ENCODE measurements at places on chromosomes 2 and 18.

GRCh38 chr2:125172181-125172580 lies 1147.1 kb downstream of the CNTNAP5 start:
- no peak for DNase-seq

DNA sequence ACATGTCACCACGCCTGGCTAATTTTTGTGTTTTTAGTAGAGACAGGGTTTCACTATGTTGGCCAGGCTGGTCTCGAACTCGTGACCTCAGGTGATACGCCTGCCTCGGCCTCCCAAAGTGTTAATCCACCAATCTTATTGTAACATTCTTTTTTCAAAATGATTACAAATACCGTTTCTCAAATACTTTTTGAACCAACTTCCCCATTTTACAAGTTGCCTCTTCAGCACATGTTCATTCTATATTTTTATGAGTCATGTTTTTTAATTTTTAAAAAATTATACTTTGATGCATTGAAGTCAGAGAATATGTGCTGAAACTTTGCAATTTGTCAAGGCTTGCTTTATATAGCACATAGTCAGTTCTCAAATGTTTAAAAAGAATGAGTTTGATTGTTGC lies 58.2 kb downstream of the QPCT start:
- no peak for DNase-seq

DNA sequence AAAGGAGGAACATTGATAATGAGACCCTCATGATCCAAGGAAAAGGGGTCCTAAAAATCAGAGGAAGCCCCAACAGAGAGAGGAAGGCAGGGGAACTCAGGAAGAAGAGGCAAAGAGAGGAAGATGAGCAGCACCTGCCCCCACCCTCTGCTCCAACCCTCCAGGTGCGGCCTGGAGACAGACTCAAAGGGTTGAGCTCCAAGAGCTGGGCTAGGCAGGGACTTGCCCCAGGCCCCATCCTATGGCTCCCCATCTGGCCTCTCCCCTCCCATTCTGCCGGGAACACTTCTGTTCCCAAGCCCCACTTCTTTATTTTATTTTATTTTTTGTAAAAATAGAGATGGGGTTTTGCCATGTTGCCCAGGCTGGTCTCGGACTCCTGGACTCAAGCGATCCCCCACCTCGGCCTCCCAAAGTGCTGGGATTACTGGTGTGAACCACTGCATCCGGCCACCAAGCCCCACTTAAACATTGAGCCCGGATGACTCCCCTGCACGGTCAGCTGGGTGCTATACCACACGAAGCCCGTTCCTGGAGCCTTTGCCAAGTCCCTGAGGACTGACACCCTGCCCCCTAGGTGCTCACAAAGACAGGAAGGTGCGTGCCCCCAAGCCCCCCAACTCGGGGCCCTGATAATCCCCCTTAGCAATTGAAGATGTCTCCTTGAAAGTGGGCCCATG lies 3.8 kb upstream of the GPR55 start:
- no peak for DNase-seq

DNA sequence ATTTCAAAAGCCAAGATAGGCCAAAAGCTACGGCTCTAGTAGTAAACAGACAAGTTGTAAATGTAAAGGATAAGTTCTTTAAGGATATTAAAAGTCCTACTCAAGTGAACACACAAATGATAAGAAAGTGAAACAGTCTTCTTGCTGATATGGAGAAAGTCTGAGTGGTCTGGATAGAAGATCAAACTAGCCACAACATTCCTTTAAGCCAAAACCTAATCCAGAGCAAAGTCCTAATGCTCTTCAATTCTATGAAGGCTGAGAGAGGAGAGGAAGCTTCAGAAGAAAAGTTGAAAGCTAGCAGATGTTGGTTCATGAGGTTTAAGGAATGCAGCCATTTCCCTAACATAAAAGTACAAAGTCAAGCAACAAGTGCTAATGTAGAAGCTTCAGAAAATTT lies 111.7 kb upstream of the ZEB2 start:
- no peak for DNase-seq

DNA sequence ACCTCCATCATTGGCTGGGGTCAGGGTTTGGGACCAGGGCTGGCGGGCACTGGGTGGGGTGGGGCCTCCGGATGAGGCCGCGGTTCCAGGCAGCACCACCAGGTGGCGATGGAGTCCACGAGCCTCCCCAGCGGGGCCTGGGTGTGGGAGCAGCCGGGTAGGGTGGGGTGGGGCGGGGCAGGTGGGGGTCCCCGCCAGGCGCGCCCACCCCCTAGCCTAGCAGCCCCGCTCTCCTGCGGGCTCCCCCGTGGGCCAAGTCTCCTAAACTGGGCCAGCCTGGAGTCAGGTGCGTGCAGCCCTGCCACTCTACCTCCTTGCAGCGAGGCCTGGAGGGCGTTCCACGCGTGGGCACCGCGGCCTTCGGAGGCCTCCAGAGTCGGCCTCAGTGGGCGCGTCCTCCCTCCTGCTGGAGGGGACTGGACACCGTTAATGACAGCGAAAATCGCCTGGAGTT lies 187.5 kb downstream of the TWIST2 start:
- peak; percentile 69 for DNase-seq

GRCh38 chr18:31280502-31280901 lies 37.5 kb upstream of the DSG1 start:
- no peak for DNase-seq

DNA sequence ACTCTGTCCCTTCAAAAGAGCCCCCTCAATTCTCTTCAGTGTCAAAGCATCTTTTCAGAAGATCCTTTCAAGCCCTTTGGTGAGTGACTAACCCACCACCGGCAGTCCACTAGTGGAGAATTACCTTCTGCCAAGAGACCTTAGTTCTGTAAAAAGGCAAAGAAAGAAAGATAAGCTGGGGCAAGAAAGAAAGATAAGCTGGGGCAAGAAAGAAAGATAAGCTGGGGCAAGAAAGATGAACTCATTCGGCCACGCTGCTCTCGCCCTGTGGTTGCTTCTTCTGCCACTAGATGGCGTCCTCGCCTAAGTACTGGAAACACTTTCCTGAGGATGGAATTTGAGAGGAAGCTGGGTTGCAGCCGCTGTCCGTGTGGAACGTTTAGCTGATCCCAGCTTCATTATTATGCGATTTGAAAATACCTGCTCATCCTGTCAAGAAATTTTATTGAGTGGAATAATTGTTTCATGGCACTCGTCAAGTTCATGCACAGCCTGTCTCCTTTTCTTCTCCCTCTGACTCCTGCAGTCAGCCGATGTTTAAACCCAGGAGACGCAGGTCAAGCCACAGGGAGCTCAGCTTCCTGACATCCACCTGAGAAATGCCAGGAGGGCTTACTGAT lies 17.3 kb upstream of the ANXA4 start:
- DNase-seq, result peak; percentile 88

DNA sequence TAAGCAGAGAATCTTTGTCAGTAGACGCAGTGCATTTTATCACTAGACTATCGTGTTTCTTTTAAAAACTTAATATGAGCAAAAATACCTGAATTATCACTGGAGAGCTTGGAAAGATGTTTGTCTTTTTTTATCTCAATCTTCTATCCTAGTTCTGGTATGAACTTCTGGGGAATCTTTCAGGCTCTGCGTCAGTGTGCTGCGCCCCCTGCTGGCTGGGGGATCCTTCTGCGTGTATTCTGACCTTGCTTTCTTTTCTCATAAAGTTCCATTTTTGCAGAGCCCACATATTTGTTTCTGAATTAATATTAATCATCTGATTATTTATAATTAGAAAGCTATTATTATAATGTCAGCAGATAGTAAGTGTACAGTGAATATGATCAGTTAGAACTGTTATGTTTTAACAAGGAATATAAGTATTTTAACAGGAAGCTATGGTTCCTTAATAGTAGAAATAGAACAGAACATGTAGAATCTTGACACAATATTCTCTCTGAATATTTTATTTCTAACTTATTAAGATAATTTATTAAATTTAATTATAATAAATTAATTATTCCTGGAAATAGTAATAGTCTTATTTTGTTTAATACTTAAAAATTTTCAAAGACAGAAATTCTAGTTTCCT lies 945.0 kb upstream of the CRIM1 start:
- peak; percentile 26 for DNase-seq

- DNase-seq, result no peak
Observed at GRCh38 chr2:212957624-212958023, 193.8 kb downstream of the IKZF2 start.

DNA sequence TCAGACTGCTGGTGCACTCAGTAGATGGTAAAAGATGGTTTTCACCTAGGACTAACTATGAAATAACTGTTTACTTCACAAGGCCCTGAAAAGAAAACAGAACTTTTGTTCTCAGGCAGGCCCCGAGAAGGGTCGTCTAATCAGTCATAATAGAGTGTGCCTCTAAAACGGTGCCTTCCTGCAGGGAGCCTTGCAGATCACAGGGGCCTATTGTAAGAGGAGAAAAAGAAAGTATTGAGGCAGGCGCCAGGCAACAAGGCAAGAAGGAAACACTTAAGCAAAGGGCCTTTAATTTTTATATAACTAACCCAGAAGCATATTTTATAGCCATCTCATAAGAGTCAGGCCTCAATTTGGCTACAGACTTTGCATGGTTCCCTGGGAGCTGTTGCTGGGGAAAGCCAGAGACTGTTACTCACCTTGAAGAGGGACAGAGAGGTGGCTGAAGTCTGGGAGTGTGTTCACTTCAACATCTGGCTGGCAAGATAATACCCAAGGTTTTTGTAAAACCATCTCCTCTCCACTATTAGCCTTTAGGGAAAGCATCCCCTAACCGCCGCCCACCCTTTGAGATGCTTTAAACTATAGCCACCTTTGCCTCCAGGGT lies 117.1 kb downstream of the PRPF40A start:
- DNase-seq, result no peak

GRCh38 chr2:7785700-7786099 lies 868.5 kb downstream of the RNF144A start:
- no peak for DNase-seq

DNA sequence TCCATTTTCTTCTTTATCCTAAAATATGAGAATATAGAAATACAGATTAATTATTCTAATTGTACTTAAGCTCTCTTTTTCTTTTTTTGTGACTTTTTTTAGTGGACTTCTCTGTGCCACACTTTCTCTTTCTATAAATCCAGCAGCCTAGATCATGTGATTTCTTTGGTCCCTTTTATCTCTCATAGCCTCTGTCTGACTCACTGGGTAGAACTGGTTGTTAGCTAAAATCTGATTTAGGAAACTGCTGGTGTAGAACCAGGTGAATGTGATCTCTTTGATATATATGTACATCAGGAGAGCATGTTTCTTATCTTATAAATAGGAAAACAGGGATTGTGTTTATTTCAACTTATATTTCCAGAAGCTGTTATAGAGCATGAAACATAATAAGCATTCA lies 54.9 kb downstream of the VRK2 start:
- no peak for DNase-seq

DNA sequence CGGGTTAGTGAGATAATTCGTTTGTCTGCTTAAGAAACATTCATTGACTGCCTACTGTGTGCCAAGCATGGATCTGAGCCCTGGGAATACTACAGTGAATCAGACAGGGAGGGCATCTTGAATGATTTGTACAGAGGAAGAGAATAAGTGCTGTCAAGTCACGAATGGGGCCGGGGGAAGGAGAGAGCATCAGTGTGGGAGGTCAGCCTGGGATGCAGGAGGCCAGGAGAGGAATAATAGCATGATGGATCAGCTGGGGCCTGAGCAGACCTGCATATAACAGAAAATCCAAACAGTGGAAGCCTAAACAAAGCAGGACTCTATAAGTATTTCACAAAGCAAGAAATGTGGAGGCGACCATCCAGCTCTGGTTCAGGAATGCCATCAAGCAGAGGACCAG lies 55.4 kb upstream of the PAX8 start:
- DNase-seq, result no peak

GRCh38 chr2:186595219-186595618 lies 5.4 kb downstream of the ITGAV start:
- no peak for DNase-seq

DNA sequence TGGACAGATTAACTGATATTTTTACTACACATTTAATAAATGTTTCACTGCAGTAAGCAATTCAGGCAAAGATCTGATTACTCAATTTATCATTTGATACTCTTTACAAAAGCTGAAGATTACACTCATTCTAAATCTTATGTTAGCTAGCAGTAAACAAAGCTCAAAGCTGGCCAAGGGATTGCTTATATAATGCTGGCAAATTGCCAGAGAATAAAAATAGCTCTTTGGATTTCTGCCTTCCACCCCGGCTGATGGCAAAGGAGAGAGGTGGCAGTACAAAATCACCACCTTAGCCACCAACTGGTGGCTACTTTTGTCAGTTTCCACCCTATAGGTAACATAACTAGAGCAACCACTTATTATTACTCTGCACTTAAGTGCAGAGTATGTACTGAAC lies 320.5 kb downstream of the FSIP2 start:
- no peak for DNase-seq

DNA sequence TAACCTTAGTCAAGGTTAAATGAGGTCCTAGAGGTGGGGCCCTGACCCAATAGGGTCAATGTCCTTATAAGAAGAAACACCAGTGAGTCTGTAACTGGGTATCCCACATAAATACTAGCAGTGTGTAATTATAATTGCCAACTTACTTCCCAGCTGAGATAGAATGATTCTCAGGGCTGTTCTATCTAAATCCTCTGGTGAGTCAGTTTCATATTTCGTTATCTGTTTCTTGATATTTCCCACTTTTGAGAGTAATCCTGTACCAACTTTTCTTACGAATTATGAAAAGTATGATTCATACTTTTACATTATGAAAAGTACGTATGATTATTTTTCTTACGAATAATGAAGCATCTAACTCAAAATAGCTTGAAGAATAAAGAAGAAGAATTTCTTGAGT lies 546.8 kb upstream of the NETO1 start:
- no peak for DNase-seq

- no peak for DNase-seq
Observed at GRCh38 chr2:161961061-161961460, 113.0 kb downstream of the DPP4 start.

DNA sequence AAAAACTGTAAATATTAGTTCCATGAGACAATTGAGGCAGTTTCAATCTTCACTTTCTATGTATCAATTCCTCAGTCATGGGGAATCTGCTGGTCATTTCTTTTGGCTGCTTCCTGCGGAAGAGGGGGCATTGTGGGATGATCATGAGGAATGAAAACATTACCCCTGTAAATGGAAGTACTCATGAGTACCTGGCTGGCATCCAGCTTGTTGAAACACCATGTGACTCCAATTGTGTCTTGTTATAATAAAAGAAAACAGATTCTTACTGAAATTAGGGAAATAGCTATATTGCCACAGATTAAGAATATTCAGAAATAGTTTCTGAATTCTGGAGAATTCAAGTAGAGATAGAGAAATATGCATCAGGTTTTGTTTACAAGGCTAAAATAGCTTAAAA lies 41.6 kb upstream of the GPR39 start:
- no peak for DNase-seq

DNA sequence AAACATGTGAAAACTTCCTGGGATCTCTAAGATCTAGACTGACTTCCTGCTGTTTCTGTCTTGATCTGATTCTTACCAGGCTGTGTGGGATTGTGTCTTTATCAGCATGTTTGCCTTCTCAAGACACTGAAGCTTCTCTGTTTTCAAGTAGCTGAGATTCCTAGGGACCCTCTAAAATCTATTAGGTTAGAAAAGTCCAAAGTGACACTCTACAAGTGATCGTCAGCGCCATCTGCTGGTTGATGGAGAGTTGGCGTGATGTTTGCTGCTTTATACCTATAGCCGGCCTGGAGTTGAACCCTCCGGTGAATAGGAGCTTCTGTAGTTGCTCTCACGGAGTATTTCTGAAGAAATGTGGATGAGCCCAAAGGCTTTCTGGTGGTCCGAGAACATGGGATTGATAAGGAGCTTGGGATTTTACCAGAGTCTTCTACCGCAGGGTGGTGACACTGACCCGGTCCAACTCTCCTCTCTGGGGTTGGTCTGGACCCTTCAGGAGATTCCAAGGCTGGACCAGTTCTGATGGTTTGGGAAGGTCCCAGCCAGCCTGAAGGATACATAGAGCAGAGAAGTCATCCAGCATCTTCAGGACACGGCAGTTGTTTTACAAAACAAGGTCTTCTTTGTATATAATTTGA lies 96.0 kb upstream of the TTC39C start:
- DNase-seq, result peak; percentile 85
